ENCODE measurements at places on chromosomes 2 and 18. TPM values are rescaled to one million over a fixed set of nuclear protein-coding genes. Genes with fewer than 3 reads are reported as not detected.

PPM1B gene
- 73.4 TPM for total RNA-seq

MBD5 gene
- 32.8 TPM for total RNA-seq

KCNK3 gene
- total RNA-seq, result not detected

DCAF17 gene
- total RNA-seq, result 11.9 TPM

HOXD11 gene
- total RNA-seq, result not detected

DNA sequence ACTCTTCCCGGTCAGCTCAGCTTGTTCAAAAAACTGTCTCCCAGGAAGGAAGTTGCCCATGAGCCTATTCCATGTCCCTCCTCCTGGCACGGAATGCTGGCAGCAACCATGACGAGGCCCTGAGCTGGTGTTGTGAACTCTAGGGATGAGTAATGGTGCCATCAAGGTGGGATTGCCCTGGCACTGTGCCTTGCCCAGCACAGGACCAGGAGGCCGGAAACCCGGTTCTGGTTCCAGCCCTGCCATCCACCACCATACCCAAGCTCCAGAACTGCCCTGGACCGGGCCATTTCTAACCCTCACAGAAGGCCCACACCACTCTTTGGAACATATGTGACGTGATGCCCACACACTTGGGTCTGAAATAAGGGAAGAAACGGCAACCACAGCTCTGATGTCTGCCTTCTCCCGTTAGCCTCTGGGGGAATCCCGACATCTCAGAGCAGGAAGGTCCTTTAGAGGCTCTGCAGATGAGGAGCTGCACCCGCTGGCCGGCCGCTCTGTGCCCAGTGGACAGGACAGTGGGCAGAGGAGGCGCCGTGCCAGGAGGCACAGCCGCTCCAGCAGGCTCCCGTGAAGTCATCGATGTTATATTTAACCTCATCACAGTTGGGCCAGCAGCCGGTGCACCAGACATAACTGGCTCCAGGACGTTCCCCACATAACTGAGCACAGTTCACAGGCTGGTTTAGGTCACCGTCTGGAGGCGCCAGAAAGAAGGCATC lies 462.1 kb upstream of the ID2 start:
- DNase-seq, result no peak

DNA sequence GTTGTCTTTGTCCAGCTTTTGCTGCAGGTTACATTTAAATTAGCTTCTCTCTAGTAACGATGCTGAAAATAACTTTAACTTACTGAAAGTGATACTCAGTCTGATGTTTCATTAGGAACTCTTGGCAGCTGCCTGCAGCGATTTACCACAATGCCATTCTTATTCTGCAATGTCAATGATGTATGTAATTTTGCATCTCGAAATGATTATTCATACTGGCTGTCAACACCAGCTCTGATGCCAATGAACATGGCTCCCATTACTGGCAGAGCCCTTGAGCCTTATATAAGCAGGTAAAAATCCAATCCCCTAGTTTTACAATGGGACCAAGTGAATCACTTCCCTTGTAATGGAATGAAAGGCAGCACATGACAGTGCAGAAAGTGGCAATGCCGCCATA lies 16.3 kb upstream of the MFF start:
- no peak for DNase-seq

DNA sequence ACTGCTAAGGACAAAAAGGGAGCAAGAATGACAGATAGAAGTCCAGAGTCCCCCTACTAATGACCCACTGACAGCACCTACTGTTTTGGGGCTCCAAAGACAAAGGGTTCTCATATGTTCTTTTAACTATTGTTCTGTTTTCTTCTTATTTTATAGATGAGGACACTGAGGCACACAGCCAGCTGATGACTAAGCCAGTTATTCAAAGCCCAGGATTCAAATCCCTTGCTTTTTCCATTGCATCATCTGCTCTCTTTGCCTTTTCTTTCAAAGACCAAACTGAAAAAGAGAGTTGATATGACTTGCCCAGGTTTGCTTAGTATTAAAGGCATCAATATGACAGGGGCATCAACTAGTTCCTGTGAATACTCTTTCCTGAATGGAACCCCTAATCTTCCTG lies 299.8 kb downstream of the LRATD1 start:
- no peak for DNase-seq

DNA sequence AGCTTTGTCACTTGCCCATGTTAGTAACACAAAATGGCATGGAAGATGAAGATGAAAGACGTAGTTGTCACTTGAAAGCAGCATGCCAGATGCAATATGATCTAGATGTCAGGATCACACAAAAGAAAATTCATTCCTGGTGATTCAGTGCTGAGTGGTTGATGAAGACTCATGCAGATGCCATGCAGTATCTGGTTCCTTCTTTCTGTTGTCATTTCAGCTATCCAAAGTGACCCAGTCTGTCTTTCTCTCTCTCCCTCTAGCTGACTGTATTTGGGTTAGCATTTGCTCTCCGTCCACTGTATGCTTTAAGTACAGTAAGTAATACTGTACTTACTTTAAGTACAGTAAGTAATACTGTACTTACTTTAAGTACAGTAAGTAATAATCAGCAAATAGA lies 50.4 kb downstream of the TTN start:
- no peak for DNase-seq

DNA sequence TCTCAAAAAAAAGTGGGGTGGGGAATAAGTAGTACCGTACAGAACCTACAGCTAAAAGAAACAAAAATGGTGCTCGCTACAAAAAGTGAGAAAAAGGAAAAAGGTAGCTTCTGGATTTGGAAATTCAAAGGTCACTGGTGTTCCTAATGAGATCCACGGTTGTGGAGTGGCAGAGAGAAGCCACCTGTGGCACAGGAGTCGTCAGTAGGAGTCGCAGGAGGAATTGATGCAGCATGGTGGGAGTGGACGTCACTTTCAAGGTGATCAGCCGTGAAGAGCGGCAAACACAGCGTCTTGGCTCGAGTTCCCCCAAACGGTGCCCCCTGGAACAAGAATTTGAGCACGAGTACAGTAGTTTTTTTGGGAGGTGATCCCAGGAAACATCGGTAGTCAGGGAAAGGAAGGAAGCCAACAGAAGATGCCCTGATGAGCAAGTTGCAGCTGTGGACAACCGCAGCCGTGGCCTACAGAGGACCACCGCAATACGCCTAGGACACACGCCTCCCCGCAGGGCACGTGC lies 1.4 kb upstream of the TTL start:
- DNase-seq, result peak; percentile 6

DNA sequence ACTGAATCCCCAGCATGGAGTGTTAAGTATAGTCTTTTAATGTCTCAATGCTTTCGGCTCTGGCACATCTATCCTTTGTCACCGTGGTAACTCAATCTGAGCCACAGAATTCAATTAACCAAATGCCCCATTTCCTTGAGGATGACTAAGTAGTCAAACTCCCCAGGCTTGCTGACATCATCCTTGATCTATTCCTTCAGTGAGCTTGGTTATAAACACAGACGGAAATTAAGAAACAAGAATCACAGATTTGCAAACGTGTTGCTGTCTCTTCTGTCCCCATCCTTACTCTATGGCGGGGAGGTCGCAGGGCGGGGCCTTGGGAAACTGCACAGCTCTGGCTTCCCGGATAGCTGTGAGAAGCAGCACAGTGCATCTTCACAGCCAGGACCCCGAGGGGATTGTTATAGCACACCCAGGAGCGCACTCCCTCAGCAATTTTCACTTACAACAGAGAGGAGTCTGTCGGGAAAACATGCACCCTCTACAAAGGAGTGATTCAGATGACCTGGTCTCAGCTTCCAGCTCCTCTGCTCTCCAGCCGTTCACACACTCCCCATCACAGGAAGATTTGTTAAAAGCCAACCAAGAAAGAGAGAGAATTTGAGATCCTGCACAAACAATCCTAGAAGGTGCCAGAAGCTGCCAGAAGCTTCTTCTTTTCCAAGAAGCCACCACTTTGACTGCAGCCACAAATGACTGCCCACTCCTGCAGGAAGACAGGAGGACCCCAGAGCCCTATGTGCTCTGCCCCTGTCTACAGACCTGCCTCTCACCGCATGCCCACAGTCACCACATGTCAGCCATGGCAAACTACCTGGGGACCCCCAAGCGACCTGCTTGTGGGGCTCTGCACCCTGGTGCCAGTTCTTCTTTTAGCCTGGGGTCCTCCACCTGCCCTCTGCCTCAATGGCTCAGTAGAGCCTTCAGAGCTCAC lies 44.9 kb upstream of the YWHAQ start:
- peak; percentile 19 for DNase-seq

DNA sequence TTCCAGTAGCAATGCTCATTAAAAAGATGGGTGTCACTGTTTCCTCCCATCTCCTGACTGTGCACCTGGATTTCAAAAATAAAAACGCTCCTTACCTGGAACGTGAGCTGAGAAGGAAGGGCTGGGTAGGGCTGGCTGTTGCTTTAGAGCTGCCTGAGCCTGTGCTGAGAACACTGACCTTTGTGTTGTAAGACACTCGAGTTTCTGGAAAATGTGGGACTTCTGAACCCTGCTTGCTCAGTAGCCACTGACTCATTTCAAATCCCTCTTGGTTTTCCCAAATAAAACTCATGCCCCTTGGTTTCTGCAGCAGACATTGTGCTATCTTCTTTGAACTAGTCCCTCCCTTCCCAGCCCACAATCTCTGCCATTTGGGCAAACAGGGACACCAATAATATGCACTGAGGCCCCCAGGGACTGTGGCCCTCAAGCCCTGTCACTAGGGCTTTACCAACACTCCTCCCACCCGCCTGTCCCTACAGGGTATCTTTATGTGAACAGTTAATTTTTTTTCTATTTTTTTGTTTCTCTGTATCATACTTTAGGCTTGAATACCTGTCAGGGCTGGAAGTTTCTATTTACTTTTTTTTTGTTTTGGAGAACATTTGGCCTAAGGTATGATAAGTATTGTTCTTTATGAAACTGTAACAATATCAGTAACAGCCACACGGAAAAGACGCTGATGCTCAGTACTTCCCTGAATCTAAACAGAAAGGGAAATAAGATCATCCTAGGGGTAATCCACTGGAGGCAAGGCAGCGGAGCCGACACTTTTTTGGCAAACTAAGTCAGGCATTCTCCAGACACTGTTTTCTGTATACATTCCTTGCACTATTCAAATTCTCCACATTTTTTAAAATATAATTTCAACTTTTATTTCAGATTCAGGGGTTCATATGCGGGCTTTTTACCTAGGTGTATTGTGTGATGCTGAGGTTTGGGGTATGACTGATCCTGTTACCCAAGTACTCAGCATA lies 280.2 kb downstream of the STK39 start:
- no peak for DNase-seq

GRCh38 chr2:122681626-122682025 lies 926.2 kb downstream of the TSN start:
- DNase-seq, result no peak

- no peak for DNase-seq
These were observed 99.5 kb upstream of the MAP3K20 start for GRCh38 chr2:172976116-172976515.

- DNase-seq, result peak; percentile 55
These were observed 74.6 kb downstream of the ARL4C start for GRCh38 chr2:234422273-234422732.

DNA sequence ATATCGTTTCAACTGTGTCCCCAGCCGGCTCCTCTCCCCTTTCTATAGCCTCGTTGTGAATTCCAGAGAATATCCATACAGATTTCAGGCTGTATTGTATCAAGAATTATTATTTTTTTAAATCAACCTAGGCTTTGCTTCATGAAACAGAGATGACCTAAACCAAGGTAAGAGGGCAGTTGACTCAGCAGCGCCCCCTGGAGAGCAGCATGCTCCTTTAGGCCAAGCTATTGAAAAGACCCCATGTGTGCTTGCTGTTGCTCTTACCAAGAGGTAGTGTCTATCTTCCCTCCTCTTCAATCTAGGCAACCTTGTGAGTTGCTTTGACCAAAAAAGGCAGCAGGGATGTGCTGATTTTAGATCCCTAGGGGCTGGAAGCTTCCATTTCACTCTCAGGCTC lies 426.7 kb upstream of the SMIM21 start:
- DNase-seq, result no peak

DNA sequence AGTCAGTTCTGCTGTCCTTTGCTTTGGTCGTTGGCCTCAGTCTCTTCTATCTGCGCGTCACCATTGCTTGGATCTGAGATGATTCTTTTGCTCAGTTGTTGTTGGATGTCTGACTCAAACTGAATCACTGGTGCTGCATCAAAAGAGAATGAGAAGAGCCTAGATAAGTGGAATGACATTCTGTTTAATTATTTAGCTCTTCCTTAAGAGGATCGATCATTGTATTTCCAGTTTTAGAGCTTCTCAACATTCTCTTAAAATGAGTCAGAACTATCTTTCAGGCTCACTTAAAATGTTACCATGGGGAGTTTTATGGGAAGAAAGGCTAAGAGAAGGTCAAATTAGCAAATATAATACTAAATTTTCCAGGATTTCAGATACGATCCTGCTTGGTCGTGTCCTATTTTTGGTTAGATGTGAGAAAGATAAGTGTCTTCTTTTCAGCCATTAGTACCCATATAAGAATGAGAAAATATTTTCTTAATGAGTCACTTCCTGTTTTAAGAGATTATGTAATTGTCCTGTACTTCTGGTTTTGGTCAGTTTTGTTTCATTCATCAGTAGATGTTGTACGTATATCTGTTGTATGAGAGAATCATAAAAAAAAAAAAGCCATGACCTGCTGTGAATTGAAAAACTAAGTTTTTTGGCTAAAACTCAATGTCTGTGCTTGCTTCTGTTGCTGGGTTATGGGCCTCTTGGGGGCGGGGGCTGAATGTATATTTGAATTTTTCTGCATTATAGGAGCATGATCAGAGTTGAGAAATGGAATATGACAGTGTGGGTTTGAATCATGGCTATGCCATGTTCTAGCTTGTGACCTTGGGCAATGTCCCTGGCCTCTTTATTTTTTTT lies 31.6 kb upstream of the CASP10 start:
- no peak for DNase-seq

DNA sequence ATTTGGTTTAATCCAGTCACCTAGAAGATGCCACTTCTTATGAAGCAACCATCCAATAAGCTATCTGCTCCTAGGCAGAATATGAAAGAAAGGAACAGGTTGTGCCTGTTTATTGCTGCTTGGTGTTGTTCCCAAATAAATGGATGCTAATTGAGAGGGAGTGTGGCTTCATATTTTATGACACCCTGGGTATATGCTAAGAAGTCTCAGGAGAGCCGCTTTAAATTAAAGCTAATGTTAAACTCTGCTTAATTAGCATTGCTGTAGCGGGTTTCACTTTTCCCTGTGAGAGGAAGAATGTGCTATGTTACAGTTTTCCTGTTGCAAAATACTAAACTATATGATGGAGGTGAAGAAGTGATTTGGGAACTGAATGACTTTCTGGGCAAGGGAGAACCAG lies 48.7 kb upstream of the TANK start:
- no peak for DNase-seq

DNA sequence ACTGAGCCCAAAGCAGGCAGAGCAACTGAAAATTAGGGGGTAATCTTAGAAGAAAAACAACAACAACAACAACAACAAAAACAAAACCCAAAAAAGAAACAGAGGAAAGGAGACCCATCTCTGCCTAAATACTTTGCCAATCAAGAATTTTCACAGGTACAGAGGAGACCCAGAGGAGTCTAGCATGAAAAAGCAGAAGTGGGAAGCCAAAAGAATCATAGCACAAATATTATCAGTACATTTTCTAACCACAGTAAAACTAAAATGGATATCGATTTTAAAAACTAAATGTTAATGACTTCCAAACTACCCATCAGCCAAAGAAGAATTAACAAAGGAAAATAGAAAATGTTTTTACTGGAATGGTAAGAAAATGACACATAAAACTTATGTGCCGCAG lies 148.1 kb downstream of the BAZ2B start:
- DNase-seq, result no peak
